ENCODE measurements at places on chromosomes 1 and 21.
A peak's percentile ranks its signal among the peaks of the same experiment; 100 is the strongest.

DNA sequence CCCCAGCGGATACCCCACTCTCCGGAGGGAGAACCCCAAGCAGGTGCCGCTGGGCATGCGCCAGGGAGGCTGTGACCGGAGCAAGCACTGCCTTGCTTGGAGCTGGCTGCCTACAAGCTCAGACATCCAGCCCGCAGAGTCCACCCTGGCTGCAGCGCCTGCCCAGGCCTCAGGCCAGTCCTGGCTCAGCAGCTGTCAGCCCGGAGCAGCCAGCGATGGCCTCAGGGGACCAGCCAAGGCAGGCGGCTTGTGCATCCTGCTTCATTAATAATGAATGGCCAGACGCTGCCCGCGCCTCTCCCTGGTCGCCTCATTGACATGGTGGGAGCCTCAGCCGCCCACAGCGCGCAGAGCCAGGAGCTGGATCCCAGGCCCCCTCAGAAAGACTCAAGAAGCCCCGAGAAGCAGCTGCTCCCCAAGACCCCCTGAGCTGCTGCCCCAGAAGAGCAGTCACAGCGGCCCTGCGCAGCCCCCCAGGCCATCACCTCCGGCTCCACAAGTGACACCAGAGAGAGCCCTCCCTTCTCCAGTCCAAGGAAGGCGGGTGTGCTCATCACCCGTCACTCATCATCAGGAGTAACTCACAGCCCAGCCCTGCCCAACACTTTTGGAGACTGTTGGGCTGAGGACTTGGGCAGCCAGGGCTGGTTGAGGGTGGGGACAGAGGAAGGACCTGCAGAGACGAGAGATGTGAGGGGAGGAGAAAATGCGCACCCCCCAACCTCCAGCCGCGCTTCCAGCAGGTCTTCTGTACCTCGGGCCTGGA lies 19.6 kb downstream of the KCNAB2 start:
- DNase-seq, result no peak

DNA sequence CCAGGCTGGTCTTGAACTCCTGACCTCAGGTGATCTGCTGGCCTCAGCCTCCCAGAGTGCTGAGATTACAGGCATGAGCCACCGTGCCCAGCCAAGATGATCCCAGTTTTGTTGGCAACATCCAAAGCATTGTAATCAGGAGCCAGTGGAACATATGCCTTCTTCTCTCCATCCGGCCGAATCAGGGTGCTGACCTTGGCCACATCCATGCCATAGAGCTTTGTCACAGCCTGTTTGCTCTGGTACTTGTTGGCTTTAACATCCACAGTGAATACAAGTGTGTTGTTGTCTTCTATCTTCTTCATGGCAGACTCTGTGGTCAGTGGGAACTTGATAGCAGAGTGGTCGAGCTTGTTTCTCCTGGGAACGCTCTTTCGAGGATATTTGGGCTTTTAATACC lies 17.1 kb downstream of the TNFRSF8 start:
- DNase-seq, result no peak

DNA sequence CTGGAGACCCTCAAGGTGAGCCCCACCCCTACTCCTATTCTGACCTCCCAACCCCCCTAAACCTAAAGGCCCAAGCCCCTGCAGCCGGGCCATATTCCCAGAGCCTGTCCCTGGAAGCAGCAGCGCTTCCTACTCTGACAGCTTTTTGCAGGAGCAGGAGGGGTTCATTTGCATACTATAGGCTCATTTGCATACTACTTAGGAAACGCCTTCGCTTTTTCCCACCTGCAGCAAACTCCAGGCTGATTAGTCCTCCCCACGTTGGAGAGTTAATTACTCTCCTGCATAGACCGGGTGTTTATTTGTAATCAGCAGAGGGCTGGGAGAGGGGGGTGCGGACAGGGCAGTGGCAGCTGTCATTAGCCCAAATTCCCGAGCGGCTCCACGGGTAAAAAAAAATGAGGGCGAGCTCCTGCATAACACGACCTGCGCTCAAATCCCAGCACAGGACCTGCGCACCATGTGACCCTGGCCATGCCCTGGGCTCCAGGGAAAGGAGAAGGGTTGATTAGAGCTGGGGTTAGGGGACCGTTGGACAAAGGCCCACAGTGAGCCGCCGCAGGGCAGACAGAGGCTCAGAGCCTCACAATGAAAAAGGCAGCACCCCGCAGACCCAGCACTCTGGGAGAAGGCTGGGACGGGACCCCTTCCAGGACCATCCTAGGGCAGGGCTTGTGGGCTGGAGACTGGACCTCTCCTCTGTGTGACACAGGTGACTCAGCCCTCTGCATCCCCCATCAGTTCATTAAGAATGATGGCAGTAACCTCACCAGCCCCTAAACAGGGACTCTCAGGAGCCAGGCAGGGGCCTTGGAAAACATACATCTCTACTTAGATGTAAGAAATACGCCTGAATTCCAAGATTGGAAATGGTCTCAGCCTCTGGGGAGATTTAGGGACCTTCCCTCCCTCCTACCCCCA lies 9.9 kb upstream of the C1QA start:
- no peak for DNase-seq

- DNase-seq, result no peak
Observed at GRCh38 chr1:204266504-204267034, 52.8 kb upstream of the GOLT1A start.

GRCh38 chr1:212354464-212354863 lies 60.2 kb downstream of the PACC1 start:
- no peak for DNase-seq

GRCh38 chr21:43321111-43321510 lies 105.8 kb downstream of the SIK1 start:
- DNase-seq, result no peak

DNA sequence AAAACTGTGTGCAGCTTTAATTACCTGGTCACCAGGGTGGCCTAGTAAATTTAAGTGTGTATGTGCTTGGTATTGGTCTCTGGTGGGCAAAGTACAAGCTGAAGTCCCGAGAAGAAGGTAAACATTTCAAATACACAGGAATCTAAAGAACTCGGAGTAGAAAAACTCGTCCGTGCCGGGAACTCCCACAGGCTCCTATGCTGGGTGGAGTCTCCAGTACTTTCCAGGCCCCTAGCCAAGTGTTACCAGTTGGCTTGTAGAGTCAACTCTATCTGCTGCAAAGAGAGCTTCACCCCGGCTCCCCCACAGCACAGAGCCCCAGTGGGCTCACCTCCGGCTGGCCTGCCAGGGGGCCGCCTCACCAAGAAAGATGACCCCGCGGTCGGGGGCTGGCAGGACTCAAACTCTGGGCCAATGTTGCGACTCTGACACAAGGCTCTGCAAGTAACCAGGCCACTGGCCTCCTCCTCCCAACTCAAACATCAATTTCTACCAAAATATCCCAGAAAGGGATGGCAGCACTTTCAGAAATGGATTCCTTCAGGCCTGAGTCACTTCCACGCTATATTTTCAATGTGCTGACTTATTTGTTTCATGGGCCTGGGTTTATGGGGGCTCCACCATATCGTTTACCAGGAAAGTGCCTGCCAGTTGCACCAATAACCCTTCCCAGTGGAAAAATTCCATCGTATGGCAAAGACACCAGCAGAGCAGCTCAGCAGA lies 73.9 kb downstream of the SLC66A1 start:
- DNase-seq, result no peak

- DNase-seq, result peak; percentile 64
Observed at GRCh38 chr1:206507284-206508129, at the start of gene RASSF5. TSS of gene RASSF5 (plus strand) at chr1:206507531. CDS start at chr1:206507603, 72 bp downstream.

DNA sequence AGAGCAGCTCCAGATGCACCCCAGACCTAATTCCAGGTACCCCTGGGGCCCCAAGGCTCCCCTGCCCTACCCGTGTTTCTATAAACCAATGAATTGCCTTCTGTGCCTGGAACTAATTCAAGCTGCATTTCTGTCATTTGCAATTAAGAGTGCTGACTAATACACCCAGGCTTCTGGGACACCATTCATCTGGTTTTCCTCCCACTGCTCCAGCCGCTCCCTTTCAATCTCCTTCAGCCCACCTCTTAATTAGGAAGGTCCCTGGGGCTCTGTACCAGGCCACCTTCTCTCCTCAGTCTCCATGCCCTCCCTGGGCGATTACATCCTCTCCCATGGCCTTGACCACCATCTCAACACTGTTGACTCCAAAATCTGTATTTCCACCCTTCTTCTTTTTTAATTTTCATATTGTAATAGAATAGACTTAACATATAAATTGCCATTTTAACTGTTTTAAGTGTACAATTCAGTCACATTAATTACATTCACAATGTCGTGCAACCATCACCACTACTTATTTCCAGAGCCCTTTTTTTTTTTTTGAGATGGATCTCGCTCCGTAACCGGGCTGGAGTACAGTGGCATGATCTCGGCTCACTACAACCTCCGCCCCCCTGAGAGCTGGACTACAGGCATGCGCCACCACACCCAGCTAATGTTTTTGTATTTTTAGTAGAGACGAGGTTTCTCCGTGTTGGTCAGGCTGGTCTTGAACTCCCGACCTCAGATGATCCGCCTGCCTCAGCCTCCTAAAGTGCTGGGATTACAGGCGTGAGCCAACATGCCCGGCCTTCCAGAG lies 9.2 kb upstream of the GJB3 start:
- DNase-seq, result no peak

GRCh38 chr1:109803901-109804331 lies 40.2 kb upstream of the EPS8L3 start:
- DNase-seq, result no peak
